A172 (cell line): ENCODE measurements at places on chromosomes 4 and X. TPM values are rescaled to one million over a fixed set of nuclear protein-coding genes. Genes with fewer than 3 reads are reported as not detected.

GRCh38 chr4:152535903-152536544 lies at the start of gene FBXW7:
Gene FBXW7, minus strand, starts transcription at chr4:152536092. Its CDS starts 124,289 bp downstream, at chr4:152411803.
- DNase-seq: peak; percentile 95

- DNase-seq: no peak
Observed at GRCh38 chr4:147823130-147823529, 91.2 kb downstream of the ARHGAP10 start.

The FANCB gene
- total RNA-seq: 15.2 TPM in 2 replicates

GRCh38 chr4:7547368-7548040 lies 112.8 kb upstream of the PSAPL1 start:
- DNase-seq: no peak

DNA sequence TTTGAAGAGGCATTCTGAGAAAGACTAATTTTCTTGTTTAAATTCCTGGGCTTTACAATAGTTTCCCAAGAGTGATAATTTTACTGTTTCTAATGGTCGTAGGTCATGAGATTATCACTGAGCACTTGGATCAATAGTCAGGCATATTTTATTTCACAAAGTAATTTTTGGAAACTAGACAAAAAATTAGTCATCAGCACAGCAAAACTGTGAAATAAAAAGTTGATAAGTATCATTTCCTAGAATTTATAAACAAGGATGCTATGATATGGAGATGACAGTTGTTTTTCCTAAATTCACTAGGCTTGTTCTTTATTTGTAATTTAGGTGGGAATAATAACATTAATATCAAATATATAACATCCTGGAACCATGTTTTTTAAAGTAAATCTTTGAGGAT lies 33.0 kb downstream of the SULT1B1 start:
- no peak for DNase-seq

The MAGIX gene
- 0.36 and 1.8 TPM in 2 replicates for total RNA-seq

The DACH2 gene
- not detected in 2 replicates for total RNA-seq

GRCh38 chrX:2521092-2521926 lies 20.5 kb upstream of the DHRSX start:
- DNase-seq: no peak

GRCh38 chrX:101442085-101442484 lies 34.1 kb downstream of the HNRNPH2 start:
- DNase-seq: no peak

- no peak for DNase-seq
Observed at GRCh38 chrX:56313308-56313707, 81.2 kb downstream of the KLF8 start.

- DNase-seq: peak; percentile 31
Observed at GRCh38 chrX:132480581-132481203, 8.1 kb downstream of the MBNL3 start.

DNA sequence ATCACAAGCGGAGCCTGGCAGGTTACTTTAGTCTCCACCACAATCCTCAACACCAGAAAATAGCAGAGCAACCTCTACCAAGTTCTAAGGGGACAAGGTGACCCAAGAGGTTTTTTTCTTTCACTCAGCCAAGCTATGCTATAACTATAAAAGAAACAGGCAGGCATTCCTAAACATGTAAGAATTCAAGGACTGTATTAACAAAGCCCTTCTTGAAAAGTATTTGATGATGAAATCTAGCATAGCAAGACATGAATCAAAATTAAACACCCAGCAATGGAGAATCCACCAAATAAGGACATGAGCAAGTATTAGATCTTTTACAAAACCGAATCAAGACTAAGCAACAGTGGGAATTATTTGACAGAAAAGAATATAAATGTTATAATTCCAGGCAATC lies 25.7 kb upstream of the C1QTNF7 start:
- DNase-seq: no peak

- DNase-seq: no peak
Observed at GRCh38 chr4:73575660-73576059, 44.6 kb downstream of the RASSF6 start.

DNA sequence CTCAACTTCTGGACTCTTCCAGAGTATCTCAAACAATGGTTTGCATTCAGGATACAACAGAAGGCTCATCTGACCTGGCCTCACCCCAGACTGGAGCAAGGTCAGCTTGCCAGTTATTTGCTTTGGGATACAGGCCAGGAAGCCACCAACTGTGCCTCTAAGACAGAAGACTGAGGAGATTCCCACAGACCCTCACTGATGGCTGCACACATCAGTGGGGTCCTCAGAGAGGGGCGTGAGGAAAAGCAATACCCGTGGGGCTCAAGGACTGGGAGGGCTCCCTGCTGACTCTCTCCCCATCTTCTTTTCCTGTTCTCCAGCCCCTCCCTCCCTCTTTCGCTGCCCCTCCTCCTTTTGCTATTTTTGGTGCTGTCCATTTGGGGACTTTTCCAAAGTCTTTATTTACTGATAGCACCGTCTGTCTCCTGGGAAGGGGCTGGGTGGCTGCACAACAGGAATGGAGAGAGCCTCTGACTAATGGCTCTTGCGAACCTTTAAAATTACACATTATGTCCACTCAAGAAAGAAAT lies 23.2 kb downstream of the RELL1 start:
- peak; percentile 71 for DNase-seq

DNA sequence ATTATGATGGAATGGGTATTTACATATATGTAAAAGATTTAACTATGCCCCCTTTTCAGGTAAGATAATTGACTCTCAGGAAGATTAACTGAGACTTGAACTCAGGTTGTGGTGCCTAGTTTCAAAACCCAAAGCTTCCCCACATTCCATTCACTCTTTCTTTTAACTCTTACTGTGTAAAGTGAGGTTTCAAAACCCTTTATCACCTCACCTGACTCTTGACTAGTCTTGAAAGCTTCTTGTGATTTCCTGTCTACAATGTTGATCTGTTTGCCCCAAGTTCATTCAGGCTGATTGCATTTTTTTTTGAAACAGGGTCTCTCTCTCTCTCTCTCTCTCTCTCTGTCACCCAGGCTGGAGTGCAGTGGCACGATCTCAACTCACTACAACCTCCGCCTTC lies 40.5 kb upstream of the RAPGEF2 start:
- DNase-seq: no peak

DNA sequence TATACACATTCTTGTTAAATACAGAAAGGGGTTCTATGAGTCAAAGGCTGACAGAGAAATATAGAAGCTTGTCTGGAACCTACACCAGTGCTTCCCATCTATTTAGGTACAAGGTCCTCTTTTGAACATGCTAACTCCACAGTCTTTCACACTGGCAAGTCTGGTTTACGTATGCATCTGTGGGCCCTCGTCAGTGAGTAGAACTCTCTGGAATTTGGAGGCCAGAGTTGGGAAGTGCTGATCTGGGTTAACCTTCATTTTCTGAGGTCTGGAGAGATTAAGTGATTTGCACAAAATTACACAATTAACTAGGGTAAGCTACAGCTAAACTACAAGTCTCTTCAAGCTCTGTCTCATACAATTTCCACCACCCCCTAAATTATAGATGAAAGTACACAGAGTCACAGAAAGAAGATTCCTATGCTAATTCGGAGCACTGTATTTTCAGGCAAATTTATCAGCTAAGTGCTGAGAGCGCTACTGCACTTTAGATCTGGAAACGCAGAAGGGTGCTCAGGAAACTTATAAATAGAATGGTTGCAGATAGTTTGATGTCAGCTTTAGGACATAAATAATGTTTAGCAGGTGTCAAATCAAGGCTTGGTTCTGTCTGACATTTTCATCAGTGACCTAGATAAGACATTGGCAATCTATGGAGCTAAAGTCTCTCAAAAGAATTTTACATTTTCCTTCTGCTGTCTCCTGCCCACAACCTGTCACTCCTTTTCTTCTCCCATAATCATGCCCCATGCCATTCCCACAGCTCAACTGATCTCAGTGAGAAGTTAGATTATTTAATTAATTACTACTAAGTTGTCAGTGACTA lies 43.0 kb upstream of the PDLIM5 start:
- DNase-seq: no peak

- no peak for DNase-seq
Observed at GRCh38 chr4:38740303-38740702, 42.5 kb downstream of the TLR10 start.

DNA sequence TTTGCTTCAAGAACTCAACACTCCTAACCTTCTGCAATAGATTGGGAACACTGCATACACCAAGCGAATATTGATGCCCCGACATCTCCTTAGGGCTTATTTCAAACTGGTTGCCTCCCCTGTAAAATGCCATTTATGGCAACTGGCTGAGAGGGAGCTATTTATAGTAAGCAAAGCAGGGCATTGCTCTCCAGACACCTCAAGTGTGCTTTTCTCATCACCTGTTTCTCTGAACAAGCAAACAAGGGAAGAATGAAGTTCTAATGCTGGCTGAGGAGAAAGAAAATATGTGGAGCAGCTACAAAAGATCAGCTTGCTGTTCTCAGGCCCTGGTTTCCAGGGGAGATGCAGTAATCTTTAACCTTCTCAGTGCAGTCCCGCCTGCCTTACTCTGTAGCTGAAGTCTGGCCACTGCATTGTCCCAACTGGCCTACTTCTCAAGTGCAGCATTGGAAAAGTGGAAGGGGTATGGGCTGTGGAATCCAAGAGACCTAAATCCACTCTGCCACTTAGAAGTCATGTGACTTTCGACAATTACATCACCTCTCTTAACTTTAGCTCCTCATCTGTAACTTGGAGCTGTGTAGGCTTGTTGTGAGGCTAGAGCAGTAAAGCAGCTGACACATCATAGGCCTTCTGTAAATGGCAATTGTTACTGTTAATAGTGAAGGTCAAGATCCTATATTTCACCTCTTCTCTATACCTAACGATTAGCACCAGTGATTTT lies 47.9 kb upstream of the FGF13 start:
- DNase-seq: no peak

DNA sequence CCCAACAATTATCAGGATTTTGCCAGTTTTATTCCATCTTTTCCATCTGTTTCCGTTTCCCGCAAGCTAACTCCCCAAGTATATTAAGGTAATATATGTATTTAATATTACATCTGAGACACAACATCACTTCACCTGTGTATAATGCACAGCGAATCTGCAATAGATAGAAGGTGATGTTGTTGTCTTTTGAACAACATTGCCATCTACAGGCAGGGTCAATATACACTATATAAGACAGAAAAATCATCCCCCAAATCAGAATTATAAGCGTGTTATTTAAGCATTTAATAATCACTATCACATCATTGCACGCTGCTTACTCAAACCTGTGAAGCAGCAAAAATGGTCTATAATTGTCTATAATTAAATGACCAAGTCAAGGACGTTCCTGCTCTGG lies 1115.5 kb downstream of the NLGN4X start:
- peak; percentile 16 for DNase-seq

- DNase-seq: no peak
Observed at GRCh38 chr4:137587796-137588195, 55.5 kb upstream of the PCDH18 start.

The ADH4 gene
- not detected in 2 replicates for total RNA-seq

- DNase-seq: peak; percentile 77
Observed at GRCh38 chr4:38675146-38676121, 11.4 kb downstream of the KLF3 start.

The MGAT4D gene
- not detected in 2 replicates for total RNA-seq

DNA sequence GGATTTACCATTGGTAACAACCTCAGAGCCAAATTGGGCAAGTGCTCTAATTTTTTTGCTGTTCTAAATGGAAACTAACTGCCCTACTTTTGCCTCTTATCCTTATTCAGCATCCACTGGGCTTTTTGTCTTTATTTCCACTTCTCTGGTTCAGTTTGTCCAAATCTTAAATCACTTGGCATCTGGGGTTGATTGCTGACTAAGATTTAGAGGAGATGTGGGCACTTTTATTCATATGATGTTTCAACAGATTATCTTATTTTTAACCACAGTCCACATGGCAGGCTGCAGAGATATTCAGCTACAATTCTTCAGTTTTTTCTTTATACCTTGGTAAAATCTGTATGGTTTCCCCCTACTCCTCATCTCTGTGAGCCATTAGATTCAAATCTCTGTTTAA lies 1161.4 kb upstream of the PCDH7 start:
- DNase-seq: no peak

DNA sequence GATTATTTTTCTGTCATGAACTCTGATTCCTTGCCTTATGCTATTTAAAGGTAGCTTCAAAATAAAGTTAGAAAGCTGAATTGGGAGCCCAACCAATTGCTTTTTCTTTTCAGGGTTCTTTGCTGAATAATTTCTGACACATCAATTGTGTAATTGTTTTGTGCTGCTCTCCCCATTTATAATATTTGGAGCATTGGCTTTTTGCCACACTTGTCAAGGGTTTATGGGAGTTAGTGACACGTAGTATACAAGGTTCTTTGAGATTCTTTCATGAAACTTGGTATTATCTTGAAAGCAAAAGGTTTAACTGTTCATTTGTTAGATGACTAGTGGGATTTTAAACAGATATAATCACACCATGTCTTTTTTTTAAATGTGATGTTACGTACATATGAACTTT lies 80.9 kb downstream of the POLA1 start:
- DNase-seq: no peak

- no peak for DNase-seq
Observed at GRCh38 chrX:13015536-13016236, 28.7 kb downstream of the FAM9C start.

The CSN1S1 gene
- total RNA-seq: not detected in 2 replicates

- DNase-seq: no peak
Observed at GRCh38 chrX:1391370-1391706, 575 bp downstream of the SLC25A6 start.

- DNase-seq: no peak
Observed at GRCh38 chr4:172173206-172173605, 360.0 kb downstream of the GALNTL6 start.

The ARR3 gene
- not detected in 2 replicates for total RNA-seq

- DNase-seq: no peak
Observed at GRCh38 chr4:74545448-74545847, 100.5 kb downstream of the AREG start.

DNA sequence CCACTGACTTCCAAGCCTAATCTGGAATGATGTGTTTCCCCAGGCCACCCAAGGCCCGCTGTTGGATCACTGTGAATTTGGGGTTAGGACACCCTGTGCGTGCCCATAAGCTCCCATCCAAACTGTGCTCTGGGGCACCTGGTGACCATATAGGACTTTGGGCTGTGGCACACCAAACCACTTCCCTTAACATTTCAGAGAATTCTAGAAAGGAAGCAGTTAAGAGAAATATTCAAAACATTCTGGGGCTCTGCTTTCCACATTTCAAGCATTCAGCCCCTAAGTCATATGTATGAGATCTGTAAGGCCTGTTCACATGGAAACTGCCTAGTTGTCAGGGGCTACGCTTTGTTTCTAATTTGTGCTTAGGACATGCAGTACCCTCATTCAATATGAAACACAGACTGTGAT lies 14.4 kb downstream of the VGLL1 start:
- no peak for DNase-seq

The CPE gene
- total RNA-seq: 8.2 and 10.3 TPM in 2 replicates

The CFI gene
- 1.1 TPM in 1 of 2 replicates, not detected in the other for total RNA-seq

- DNase-seq: no peak
Observed at GRCh38 chrX:70117738-70118137, 15.5 kb upstream of the IGBP1 start.

GRCh38 chrX:25534091-25534490 lies 518.3 kb upstream of the ARX start:
- DNase-seq: peak; percentile 70

DNA sequence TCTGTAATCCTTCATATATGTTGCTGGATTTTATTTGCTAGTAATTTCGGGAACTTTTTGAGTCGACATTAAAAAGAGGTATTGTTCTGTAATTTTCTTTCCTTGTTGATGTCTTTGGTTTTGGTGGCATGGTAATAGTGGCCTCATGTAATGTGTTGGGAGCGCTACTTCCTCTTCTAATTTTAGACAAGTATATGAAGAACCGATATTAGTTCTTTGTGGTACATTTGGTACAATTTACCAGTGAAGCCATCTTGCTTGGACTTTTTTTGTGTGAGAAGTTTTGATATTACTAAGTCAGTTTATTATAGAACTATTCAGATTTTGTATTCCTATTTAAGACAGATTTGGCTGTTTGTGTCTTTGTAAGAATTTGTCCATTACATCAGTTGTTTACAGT lies 669.2 kb upstream of the AADAT start:
- no peak for DNase-seq
